ENCODE measurements at places on chromosomes 6 and 20.

DNA sequence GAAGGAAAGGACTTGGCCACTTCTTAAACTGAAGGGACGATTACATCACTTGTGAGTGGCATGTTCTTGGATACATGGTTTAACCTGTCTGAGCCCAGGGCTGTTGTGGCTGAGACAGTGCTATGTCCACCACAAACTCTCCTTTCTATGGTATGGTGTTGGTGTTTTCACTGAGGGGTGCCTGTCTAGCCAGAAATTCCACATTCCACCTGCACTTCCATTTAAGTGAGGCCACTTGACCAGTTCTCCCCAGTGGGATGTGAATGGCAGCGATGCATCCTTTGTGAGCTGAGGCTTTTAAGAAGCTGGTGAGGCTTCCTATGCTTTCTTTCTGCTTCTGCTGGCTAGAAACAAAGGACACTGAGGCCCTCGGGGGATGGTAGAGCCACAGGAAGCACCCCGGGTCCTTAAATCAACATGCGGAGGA lies 151.4 kb upstream of the CHD6 start:
- DNase-seq = no peak

DNA sequence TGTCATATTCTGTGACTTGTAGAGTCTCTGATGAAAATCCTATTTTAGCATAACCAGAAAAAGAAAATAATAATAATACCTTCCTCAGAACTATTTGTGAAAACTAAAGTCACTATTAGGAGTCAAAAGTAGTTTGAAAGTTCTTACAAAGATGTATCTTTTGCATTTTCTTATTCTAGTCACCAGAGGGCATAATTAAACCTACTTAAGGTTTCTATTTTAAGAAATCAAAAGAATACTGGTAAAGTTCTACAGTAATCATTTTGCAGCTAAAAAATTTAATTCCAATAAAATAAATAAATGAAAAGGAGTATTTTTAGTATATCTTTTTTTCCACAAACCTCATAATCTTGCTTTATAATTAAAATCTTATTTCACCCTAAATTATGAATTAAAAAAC lies 28.0 kb upstream of the MCM9 start:
- DNase-seq = no peak

DNA sequence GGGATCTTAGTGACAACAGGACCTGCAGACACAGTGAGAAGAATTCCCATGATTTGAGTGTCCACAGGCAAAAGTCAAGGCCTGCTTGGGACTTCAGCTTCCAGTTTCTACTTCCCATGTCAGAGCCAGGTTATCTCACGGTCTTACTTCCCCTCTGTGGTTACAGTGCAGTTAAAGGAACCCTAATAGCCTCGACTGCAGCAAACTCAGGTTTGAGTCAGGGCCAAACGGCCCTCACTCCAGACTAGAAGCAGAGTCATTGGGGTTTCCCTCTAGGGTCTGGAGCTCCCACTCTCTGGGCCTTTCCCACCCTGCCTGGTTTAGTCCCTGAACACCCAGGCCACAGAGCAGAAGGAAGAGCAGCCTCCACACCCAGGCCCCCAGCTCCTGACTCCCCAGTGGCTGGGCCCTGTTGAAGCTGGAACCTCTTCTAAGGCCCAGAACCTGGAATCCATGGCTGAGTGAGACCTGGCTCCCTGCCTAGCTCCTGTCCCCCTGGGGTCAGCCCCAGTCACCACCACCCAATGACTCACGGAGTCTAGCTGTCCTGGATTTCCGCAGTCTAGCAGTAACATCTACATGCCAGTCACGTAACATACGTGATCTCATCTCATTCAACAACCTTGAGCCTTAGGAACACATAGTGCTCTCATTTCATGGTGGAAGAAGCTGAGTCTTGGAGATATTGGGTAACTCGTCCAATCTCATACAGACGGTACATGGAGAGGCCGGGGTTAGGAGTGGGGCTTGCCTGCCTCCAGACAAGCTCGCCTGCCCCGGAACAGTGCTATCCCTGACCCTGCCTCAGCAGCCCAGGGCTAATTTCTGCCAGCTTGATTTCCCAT lies 9.2 kb upstream of the GHRH start:
- DNase-seq = no peak

DNA sequence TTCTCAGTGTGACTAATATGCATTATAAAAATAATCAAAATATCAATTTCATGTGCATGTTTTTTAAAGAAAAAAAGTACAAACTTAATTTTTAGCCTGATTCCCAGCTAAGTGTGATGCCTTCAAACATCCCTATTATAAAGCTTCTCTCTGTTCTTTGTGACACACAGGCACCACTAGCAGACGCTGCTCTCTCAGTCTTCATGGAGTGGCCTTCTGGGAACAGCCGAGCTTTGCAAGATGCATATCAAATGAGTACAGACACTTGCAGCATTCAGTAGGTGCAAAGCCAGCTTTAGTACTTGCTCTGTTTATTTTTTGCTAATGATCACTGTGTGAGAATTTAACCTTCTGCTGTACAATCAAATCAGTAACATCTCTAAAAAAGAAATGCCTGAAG lies 340.0 kb downstream of the ADGRB3 start:
- no peak for DNase-seq

GRCh38 chr6:158909938-158910337 lies 90.1 kb downstream of the RSPH3 start:
- no peak for DNase-seq

DNA sequence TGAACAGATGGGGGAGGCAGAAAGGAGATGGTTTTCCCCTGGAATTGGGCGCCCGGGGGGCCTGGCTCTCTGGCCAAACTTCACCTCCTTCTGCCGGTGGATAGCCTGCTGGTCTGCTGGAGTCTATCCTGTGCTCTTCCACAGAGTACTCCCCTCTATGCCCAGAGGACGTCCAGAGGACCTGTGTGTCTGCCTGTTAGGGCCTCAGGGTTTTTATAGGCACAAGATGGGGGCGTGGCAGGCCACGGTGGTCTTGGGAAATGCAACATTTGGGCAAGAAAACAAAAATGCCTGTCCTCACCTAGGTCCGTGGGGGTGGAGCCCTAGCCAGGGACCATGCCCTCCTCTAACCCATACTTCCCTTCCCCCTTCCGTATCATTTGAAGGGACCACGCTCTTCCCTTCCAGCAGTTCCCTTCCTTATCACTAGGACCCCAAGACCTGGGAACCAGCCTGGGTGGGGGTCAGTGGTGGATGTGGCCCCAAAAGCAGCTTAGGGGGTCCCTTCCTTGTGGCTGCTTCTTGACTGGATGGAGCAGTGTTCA lies 53.6 kb upstream of the ZNF337 start:
- no peak for DNase-seq

GRCh38 chr6:109701774-109702173 lies 10.7 kb downstream of the FIG4 start:
- DNase-seq = no peak

- DNase-seq = no peak
These were observed 224.9 kb downstream of the FARS2 start for GRCh38 chr6:5486214-5486613.

DNA sequence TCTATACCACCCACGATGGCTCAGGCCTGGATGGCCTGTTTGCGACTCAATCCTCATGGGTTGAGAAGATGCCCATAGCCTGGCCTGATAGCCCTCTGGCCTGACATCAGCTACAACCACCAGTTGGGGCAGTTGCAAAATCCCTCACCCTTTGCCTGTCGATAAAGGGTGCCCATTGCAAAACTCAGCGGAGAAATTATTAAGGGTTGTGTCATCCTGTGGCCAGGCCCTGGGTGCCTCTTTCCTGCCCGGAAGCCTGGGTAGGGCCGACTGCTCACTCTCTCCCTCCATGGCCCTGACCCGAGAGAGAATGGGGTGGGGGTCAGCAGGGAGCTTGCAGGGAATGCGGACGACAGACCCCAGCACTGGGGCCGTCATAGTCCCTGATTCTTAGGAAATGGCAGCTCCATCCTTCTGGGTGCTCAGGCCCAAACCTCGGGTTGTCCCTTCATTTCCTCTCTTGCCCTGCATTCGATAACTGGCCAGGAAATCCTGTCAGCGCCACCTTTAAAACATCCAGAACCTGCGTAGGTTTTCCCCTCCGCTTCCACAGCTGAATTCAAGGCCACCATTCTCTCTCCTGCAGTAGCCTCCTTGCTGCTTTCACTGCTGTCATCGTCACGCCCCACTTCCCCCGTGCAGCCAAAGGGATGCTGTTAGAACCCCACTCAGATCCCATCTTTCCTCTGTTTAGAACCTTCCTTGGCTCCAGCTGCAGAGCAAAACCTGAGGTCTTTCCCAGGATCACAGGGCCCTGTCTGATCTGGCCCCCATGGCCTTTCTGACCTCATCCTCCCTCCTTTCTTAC lies 31.1 kb downstream of the CEBPB start:
- no peak for DNase-seq

DNA sequence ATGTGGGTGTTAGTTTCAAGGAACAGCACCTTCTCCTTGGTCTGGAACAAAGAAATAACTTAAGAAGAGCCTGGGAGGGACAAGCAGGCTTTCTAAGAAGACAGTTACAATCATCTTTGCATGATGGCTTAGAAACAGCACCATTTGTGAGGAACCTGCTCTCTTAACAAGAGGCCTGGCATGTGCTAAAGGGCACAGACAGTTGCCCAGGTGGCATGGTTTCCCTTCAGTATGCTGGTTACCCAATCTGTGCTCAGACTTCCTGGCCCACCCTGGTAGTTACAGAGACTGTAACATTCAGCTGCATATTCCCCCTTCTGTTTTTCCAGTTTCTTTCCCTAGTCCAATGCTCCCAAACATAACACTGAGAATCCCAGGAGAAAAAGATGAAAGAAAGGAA lies 84.0 kb downstream of the CHD6 start:
- DNase-seq = no peak

DNA sequence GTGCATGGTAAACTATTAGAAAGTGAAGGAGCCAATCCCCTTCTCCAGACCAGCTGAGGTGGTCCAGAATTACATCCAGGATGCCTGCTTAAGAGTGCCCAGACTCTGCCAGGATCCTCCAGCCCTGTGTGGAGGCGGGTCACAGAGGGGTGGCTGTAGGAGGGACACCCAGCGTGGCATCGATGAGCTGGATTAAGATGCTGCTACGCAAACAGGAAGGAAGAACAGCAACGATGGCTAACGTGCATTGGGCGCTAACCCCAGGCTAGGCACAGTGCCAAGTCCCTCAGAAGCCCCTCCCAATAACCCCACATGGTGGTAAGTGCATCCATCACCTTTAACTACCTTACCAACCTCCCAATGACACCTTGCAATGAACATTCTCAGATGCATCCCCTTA lies 63.9 kb upstream of the MRPS10 start:
- DNase-seq = no peak

GRCh38 chr20:24977797-24978196 lies 14.8 kb downstream of the APMAP start:
- DNase-seq = no peak

DNA sequence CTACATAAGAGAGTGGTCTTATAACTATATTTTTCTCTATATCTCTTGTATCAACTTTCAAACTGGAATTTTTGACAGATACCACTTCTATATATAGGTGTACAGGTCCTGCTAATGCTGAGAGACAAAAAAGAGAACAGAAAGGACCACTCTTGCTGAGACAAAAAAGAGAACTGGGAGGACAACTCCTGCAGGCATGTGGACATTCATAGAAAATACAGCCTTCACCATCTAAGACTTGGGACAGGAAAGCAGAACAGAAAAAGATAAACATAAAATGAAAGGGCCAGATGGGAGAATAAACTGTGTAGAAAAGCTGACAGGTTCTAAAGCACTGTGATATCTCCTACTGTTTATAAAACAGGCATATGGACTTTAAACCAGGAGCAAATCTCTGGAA lies 541.0 kb upstream of the ADGRB3 start:
- no peak for DNase-seq

- DNase-seq = no peak
These were observed 437.7 kb upstream of the ADGRB3 start for GRCh38 chr6:68197356-68197755.

DNA sequence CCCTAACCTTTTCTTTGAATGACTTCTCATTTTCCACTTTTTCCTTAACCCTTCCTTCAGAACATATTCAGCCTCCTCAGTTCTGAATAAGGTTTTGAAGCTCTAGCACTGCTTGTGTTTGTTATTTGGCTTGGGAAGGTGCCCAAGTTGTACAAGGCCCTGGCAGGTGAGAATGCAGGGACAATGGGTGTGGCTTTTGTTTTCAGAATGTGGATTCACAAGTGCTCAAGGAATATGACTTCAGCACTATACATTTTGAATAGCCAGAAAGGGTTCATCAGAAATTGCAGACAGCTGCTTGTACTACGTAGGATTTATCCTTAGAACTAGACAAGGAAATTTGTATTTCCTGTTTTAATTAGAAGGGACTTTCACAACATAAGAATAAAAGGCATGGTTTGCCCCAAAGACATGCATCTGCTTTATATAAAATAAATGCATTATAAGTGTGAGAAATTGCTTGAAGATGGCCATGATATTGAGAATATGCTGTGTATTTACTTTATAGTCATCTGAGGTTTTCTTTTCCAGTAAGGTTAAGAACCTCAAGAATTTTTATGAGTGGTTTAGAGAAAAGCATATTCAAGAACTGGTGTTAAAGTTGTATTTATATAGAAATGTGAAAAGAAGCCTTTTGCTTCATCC lies 29.3 kb upstream of the PRDM1 start:
- no peak for DNase-seq

All from activated naive CD4-positive, alpha-beta T cell (primary cell).